ENCODE measurements at places on chromosomes 7 and 10.

DNA sequence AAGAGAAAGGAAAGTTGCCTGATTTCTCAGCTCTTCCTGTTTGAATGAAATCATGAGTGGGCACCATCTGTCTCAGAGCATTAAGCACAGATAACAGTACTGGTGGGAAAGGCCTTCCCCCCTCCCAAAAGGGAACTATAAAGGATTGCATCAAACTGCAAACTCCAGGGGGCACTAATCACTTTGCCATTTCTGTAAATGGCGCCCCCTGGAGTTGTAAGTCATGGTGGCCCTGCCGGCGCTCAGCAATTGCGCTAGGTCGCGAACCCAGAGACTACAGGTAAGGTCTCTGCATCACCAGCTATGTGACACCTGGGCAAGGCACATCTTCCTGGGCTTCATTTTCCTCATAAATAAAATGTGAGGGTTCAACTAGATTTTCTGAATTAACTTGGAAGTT lies 11.1 kb downstream of the LRRC4 start:
- DNase-seq, result no peak

DNA sequence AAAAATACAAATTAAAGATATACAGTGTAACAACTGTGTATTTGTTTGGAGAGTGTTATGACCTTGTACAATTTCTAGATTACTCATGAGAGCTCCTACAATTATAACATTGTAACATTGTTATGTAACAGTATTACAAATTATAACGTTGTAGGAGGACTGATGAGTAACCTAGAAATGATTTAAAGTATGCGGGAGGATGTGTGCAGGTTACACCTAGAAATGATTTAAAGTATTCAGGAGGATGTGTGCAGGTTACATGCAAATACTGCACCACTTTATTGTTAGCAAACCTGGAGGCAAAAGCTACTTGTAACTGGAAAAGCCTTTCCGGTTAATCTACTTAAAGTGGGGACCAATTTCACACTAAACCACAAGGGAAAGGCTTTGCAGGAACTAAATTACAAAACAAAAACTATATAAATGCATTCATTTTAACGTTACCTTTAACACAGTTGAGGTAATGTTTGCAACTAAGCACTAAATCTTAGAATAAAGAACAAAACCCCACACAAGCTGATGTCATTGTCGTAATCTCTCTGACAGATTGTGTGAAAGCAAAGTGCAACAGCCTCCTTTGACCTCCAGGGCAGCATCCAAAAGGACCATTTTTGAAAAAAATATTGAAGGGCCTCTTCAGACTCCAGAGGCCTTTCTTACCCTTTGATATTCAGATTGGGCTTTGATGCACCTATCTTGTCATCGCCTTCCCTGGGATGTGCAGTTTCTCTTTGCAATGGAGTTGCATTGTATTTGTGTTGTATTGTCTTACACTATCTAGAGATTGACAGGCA lies 522.1 kb upstream of the FOXK1 start:
- no peak for DNase-seq

DNA sequence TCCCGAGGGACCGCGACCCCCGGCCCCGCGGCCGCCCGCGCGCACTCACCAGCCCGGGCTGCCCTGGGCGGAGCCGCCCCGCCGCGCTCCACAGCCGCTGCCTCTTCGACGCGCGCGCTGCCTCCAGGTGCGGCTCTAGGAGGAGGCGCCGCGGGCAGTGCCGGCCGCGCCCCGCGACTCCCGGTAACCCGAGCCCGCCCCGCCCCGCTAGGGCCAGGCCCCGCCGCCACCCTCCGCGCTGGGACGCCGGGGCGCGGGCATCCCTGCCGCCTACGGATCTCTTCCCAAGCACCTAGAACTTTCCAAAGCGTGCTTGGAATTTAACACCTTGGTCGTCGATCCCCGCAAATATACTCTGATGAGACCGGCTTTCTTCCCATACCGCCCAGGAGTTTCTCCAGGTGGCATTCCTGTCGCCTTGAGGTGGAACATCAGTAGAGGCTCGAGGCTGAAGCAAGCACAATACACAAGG lies at the start of gene SLC26A5:
SLC26A5 (minus strand) TSS at position 159 of the 472 bp plus-strand sequence. CDS start 24,693 bp downstream, outside the sequence.
- no peak for DNase-seq

DNA sequence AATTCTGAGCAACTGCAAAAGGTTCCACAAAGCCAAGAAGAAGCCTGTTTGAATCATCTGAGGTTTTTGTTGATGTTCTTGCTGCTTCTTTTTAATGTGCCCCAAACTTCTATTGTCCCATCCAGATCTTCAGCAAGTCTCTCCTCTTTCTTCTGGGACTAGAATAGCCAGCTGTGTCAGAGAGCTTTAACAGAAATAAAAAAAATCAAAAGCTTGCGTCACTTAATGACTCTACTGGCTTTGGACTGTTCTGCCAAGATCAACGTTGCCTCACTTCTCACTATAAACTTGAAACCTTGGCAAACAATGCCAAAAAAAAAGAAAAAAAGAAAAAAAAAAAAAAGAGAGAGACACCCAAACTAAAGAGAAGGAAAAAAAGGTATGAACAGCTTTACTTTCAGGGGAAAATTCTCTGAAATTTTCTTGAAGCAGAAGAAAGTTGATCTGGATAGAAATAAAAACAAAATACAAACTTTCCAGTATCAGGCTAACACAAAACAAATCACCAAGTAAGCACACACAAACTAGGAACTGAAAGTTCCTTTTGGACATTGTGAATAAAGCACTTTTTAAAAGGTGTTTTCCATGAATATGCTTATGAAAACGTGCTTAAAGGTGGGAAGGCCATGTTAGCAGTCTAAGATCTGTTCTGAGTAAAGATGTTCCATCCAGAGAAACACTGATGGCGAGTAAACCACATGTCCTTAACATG lies 14.8 kb downstream of the USP54 start:
- DNase-seq, result peak; percentile 94

GRCh38 chr10:56537984-56538383 lies 176.9 kb upstream of the ZWINT start:
- peak; percentile 61 for DNase-seq

DNA sequence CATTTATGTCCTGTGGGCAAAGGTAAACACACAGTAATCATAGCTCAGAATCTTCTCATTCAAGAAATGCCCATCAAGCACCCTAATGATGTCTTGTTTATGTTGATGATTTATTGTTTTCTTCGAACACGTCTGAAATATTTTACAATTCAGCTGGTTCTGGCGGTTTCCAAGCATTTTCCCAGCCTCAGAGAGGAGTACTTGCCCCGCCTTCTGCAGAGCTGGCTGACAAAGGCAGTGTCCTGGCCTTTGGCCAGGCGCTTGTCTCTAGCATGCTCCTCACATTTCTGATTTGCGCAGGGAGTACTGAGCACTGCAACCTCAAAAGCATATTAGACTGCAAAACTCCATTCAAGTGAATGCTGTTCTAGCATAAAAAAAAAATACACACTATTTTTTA lies 314.2 kb upstream of the GNAI1 start:
- peak; percentile 89 for DNase-seq

DNA sequence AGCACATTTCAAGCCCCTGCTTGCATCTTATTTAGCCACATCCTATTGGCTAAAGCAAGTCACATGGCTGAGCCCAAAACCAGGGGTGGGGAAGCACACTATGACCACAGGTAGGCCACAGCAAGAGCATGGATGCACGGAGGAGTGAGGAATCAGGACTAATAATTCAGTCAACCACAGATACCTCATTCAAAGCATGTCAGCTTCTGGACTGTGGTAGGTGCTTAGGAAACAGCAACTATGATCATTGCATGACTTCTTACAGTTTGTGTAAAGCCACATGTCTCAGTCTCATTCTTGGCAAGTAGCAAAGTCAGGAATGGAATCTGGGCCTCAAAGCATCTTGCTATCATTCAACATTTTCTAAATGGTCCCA lies 79.0 kb upstream of the EMX2 start:
- DNase-seq, result no peak

GRCh38 chr7:81527651-81528050 lies 242.2 kb downstream of the HGF start:
- DNase-seq, result no peak

DNA sequence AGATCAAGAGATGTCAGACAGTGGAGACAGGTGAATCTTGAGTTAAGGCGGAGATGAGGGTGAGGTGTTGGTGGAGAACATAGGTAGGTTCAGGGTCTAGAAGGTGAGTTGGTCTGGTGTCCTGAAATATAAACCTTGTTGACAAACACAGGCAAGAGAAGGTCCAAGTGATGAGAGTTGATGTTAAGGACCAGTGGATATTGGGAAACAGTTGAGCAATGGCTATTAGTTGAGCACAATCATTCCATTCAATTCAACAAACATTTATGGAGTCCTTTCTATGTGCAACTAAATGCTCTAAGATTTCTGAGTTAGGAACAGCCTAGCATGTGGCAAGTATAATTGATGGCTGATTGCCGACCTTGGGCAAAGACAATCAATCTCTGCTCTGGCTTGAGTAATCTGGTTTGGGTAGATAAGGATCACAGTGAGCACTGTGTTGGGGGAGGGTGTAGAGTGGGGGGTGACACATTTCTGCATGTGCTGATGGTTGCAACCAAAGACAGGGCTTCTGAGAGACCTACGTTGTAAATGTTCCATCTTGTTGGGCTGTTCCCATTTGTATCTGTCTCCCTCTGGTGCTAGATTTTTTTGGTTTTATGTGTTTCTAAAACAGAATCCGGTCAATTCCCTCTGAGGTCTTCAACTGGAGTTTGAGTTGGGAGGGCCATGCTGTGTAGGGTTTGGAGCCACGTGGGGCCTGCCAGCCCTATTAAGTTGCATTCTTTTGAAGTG lies 201.1 kb downstream of the BAMBI start:
- DNase-seq, result no peak

DNA sequence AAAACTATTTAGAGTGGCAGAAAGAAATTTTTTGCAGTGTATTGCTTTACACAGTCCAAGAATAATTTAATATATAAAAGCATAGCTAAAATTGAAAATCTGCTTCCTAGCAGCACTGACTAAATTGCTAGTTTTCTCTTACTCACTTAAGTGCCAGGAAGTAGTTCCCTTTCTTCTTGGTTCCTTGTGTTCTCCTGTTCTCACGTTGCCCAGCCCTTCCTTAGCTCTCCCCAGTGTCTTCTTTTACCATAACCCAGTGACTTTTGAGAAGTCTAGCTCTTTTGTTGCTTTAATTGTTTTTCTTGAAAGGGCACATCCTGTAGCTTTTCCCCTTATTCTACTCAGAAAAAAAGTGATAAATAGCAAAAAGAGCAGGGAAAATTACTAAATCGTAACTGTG lies 215.5 kb downstream of the THSD7A start:
- no peak for DNase-seq

DNA sequence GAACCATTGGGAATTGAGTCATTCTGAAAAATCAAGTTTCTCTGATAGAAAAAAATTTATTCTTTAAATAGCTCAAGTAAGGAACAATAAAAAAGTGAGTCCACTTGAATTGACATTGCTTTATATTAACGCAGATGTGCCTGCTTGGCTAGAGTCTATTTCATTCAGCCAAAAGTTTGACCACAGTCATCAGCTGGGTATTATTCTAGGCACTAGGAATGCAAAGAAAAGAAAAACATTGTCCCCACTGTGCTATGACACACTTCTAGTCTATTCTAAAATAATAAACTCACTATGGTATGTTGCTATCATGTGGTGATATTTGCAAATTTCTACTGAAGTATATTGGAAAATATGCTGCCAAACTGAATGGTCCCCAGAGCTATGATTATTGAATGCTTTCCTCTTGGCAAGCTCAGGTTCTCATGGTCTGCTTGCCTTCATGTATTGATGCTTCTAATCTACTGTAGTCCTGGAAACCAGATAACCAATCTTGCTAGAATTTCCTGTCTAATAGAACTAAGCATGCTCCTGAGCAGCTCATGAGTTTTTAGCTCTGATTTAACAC lies 8.3 kb downstream of the SFRP4 start:
- peak; percentile 83 for DNase-seq

DNA sequence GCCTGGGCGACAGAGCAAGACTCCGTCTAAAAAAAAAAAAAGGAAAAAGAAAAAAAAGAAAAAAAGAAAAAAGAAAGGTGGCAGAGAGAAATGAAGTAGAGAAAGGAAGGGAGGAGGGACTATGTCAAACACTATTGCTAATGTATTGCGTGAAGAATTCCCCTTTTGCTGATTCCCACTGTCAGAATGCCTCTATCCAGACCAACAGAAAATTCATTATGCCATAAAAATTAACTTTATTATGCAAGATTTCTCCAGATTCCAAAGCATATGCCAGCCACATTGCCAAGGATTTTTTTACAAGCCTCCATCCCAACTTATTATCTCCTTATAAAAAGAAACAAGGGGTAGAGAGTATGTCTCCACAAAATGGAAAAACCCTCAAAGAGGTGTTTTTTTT lies 209.3 kb downstream of the MTERF1 start:
- no peak for DNase-seq

DNA sequence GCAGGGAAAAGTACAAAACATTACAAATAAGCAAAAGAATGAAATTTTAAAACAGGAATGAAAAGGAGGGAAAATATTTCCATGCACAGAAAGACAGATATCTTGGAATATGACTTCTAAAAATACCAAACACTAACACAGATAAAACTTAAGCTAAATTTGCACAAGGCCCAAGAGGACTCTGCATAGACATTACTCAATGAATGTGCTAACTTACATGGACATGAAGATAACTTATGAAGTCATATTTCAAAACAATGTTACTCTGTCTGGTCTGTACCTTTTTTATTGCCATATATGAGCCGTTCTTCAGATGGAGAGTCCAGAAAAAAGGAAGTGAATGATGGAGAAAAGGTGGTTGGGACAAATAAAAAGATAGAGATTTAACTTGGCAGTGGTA lies 15.0 kb upstream of the MSS51 start:
- DNase-seq, result peak; percentile 6

GRCh38 chr7:94676431-94676830 lies 20.5 kb upstream of the SGCE start:
- no peak for DNase-seq

DNA sequence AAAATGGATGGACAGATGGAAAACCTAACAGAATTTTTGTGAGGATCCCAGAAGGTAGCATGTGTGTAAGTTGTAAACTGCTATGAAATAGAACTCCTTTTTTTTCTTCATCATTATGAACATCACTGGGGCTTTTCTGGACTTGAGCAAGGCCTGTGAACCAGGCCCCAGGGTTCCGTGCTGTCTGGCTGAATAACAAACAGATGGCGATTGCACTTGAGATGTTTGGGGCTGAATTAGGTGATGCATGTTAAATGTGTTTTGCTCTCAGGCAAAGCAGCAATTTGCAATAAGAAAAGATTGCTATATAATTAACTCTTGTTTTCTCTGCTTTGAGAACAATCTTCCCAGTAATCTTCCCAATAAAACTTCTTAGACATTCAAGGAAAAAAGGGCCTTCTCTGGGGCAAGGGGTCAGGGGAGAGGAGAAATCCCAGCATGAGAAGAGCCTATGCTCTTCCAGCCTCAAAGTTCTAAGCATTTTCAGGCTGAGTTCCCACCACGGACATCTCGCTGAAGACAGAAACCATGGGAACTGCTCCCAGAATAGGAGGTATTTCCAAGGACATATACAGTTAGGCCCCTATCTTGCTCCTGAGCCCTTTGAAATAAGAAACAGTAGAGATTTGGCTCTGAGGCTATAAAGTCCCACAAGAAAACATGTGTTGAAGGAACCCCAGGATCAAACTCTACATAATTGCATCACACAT lies 98.7 kb downstream of the ITIH5 start:
- no peak for DNase-seq

DNA sequence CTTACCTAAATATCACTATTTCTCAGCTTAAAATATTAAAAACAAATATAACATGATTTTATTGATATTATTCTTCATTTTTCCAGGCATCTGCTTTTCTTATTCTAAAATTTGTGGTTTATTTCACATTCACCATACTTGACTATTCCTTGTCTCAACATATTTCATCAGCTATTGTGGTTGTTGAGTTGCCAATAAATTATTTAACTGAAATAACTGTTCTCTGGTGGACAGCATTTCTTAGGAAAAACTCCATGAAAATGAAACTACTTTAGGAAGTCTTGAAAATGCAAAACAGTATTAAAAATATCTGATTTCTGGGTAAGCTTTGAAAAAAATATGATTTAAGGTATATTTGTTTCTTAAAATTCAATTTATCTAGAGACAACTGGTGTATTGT lies 122.9 kb upstream of the SEMA3A start:
- no peak for DNase-seq

Data from fibroblast of pulmonary artery (primary cell).